ENCODE measurements at places on chromosomes 4 and X.

DNA sequence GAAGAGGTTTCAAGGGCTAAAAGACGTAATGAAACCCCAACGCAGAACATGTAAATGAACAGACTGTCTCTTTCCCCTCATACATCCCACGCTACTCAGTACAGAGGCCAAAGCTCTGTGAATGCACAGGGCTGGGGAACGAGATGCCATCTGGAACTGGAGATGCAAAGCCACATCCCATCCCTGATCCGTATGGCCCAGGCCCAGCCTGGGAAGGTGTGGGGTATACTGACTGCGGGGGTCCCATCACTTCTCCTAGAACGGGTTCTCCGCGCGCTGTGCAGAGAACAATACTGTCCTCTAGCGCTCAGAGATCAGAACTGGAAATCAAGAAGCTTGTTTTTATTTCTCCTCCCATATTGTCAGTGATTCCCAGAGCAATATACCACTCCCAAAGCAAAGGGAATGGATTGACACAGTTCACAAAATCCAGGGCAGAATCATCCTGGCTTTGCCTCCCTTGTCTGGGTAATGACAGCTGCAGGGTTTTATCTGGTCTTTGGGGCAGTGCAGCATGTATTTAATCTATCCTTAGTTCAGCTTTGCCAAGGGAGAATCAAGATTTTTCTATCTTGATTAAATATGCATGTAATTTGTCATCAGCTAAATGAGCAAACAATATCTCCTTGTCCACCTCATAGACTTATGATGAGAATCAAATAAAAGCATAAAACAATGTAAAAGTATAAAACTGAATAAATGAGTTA, 47.3 kb upstream of the TLR3 start:
- DNase-seq = no peak

DNA sequence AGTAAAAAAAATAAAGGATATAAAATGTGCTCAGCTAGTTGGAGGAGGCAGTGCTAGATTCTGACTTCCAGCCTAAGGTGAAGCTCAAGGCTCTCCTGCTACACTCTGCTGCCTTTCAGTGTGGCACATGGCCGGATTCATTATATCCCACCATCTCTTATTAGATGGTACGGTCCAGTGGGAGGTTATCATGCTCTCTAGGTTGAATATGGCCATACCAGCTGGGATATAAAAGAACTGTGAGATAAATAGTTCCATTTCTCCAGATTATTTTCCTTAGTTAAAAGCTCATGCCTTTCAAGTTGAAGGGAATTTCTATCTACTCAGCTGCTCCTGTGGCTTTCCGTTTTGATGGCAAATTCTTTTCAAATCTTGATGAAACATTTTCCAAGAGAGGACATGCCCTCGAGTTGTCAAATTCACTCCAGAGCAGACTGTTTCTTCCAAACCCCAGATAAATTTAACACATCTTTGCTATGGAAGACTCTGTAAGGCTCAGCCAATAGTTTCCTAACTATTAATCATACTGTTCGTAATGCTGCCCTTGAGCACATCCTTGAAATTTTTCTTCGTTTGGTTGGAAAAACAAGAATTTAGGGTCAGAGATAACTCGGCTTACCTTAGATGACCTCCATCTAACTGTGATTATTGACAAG, 2.2 kb upstream of the MGARP start:
- no peak for DNase-seq

DNA sequence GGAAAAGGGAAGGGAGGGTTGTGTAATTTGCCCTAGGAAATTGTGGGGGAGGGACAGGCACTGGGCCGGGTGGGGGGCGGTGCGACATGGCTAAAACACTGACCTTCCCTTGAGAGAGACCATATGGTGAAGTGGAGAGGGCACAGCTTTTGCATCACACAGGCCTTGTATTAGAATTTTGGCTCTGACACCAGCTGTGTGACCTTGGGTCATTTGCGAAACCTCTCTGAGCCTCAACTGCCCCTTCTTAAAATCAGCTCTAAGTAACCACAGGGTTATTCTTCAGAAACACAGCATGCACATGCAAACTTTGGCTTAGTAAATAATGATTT, 25.8 kb downstream of the PDGFRA start:
- DNase-seq = no peak

DNA sequence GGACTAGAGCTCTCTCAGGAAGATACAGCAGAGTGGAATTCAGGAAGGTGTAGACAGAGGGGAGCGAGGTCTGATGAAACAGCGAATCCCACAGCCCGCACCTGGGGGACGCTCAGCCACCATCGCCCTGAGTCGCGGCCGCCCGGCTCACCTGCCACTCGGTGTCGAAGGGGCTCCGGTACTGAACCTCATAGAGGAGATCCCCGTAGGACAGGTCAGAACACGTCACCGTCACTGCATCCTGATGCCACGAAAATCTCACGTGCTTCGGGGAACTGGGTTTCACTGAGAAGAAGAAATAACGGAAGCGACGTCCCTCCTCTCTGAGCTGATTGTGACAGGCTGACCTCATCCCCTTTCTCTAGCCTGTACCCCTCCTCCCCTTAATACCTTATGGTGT, 10.2 kb downstream of the CRLF2 start:
- no peak for DNase-seq

- no peak for DNase-seq
Measured at GRCh38 chr4:81412946-81413495, 58.7 kb downstream of the RASGEF1B start.

- no peak for DNase-seq
Measured at GRCh38 chr4:143773998-143774895, 73.8 kb upstream of the FREM3 start.

DNA sequence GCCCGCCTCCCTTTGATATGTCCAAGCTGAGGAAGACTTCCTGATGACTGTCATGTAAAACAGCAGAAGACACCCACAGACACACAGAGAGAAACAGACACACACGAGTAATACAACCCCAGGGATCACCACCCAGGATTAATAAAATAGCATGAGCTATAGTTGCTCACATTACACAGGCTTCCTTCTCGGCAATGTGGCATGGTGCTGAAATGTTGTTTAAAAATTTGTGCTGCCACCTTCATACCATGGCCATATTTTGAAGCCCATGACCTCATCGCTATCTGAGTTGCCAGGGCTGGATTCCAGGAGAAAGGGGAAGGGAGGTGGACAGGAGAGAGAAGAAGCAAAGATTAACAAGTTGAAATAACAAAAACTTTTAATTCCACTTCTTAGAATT, 111.7 kb downstream of the SYNPO2 start:
- no peak for DNase-seq

DNA sequence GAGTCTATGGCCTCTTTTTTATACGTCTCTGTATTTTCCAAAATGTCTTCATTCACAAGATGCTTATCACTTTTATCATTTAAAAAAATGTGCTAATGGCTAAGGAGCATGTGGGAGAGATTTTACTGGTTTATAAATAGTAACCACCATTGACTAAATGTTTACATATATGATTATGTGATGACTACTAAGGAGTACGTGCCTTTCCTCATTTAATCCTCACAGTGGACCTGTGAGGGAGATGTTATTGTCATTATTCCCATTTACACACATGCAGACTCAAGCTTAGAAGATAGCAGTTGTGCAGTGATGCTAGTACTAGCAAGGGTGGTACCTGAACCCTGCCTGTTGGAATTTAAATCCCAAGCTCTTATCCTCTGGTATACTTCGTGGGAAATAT, 2.4 kb downstream of the SRD5A3 start:
- DNase-seq = no peak

DNA sequence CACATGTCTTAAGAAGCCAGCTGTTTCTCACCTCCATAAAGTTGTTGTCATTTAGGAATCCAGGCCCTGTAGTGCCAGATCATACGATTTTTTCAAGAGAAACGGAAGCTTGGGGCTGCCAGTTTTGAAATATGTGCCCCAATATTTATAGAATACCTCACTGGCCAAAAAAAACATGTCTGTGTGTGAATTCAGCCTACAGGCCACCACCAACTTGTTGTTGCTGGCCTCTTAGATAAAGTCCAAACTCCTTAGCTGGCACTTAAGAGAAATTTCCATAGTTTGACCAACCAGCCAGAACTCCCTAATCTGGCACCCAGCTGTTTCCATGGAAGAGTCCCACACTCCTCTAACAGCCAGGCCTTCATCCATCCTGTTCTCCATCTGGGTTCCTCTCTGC, 74.1 kb downstream of the WDR19 start:
- DNase-seq = no peak

DNA sequence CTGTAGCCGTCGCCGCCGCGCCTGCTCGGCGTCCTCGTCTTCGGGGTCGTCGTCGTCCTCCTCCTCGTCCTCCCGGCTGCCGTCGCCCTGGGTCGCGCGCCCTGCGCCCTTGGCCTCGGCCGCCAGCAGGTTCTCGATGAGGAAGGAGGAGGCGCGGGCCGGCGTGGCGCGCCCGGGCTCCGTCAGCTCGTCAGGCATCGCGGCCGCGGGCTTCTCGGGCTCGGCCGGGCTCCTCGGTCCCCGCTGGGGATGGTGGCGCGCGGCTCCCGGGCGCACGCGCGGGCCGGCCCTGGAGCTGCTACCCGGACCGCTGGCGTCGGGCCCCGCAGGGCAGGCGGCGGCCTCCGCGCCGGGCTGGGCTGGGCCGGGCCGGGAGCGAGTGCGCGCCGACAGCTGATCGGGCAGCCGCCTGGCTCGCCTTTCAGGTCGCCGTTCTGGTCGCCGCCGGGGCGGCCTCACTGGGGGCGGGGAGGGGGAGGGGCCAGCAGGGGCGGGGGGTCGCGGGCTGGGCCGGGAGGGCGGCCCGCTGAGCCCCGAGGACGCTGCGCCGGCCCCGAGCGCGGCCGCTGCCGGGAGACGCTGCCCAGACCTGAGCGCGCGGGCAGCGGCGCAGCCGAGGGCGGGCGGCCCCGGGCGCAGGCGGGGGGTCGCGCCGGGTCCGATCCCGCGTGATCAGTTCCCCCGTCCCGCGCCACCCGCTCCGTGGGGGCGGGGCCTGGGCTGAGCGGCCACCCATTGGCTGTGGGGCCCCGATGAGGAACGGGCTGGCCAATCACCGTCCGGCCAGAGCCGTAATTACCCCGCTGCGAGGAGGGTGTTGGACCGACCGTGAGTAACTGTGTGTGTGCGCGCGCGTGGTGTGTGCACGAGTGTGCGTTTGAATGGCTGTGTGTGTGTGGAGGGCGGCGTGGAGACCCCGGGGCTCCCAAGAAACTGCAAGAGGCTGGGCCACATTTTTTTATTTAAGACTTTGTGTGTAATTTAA, at the start of gene HMX1:
TSS of gene HMX1 (minus strand) at position 423 of the 985 bp plus-strand sequence. CDS start at position 198, 225 bp downstream.
- DNase-seq = no peak

- no peak for DNase-seq
Measured at GRCh38 chr4:25030277-25031076, at the start of gene LGI2. TSS of gene LGI2 (minus strand) at chr4:25030946. CDS start at chr4:25030693, 253 bp downstream.

GRCh38 chrX:15751155-15751819, 13.2 kb downstream of the CA5B start:
- DNase-seq = no peak

- DNase-seq = no peak
Measured at GRCh38 chr4:74085669-74086068, 13.3 kb downstream of the CXCL2 start.

- DNase-seq = no peak
Measured at GRCh38 chr4:76200771-76201231, 12.8 kb downstream of the SCARB2 start.

DNA sequence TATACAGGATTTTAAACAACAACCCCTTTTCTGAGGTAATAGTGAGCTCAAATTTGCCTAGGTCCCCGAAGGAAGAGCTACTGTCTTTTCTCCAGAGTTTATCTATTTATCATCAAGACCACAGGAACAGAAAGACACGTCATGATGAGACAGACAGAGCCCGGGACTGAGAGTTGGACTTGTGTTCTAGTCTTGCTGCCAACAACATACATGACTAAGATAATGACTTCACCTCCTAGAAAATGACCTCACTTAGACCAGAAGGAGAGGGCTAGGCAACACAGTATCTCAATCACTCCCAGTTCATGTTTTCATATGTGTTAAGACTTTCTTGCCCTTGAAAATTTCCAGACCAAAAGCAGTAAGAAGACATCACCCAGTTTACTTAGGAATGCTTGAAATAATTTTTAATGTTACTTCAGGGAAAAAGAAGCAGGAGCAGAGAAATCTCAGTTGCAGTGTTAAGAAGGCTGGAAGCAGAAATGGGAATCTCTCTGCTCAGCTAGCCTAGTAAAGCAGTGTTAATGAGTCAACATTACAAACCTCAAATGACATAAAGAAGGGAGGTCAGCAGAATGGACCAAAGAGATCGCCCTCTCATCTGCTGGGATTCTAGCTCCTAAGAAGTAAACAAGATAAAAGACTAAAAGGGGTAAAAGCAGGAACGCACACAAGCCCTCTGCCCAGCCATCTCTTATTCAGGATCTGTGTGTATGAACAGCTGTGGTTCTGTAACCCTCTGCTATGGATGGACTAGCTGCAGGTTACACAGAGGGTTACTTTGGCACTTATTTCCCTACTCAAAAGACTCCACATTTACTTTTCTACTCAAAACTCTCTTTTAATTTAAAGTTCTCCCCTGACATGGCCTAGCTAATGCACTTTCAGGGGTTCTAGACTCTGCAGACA, 24.8 kb downstream of the PDGFC start:
- DNase-seq = no peak

GRCh38 chrX:781224-782204, 150.9 kb downstream of the SHOX start:
- no peak for DNase-seq

- DNase-seq = no peak
Measured at GRCh38 chrX:153521034-153521433, 3.6 kb downstream of the ATP2B3 start.

DNA sequence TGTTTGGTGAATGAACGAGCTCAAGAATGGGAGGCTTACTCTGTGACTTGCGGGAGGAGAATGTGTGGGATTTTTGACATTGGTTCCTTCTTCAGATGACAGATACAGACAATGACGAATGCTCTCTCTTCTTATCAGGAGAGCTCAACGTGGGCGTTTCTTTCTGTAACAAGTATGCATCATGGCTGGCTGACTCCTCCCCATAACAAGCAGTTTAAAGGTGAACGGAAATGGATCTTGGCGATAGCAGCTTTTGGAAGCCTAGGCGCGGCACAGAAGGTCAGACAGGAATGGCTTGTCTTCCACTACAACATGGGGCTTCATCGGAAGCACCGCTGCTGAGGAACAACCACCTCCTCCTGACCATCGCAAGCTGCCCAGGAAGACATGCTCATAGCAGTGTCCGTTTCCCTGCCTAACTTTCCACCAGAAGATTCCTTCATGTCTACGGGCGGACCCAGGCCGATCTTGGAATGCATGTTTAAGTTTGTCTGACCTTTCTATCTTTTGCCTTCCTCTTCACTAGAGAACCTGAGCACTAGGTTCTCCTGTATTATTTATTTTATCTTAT, 18.3 kb upstream of the ACSL1 start:
- no peak for DNase-seq

DNA sequence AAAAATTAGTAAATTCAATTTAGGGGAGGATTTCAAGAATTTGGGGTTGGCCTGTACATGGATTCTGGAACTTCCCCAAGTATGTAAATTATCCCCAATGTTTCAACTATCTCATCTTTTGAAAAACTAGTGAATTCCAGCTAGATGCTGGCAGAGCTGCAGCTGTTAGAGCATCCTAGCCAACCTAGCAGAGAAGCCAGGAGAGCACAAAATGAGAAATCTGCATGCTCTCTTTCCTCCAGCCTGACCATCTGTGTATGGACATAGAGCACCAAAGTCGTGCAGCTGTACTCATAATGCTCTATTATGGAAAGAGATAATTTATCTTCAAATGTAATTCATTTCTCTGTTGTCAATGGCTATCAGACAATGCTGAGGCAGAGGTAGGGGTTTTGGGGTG, 1217.7 kb downstream of the PCDH19 start:
- no peak for DNase-seq

GRCh38 chr4:175273995-175274753, 356.0 kb downstream of the ADAM29 start:
- no peak for DNase-seq
